ENCODE measurements at places on chromosomes 4 and X. TPM values are rescaled to one million over a fixed set of nuclear protein-coding genes. Genes with fewer than 3 reads are reported as not detected.

The CFP gene
- 1.6 TPM for total RNA-seq

The SASH3 gene
- total RNA-seq: not detected

The ANOS1 gene
- 18.8 TPM for total RNA-seq

The TRO gene
- total RNA-seq: 106 TPM

The NRK gene
- total RNA-seq: 0.32 TPM

The TEX13A gene
- total RNA-seq: not detected

The BEND4 gene
- total RNA-seq: 1.0 TPM

The TRMT10A gene
- total RNA-seq: 8.0 TPM

The PPP4R3C gene
- not detected for total RNA-seq

The DNAAF6 gene
- not detected for total RNA-seq

Data from neural crest cell (in vitro differentiated cells).